ENCODE measurements at places on chromosomes 2 and 18. TPM values are rescaled to one million over a fixed set of nuclear protein-coding genes. Genes with fewer than 3 reads are reported as not detected.

The MARCO gene
- 0.38 TPM for total RNA-seq

The PSD4 gene
- total RNA-seq: 340 TPM

The CAPN14 gene
- not detected for total RNA-seq

The ALKAL2 gene
- total RNA-seq: 1.7 TPM

The ORMDL1 gene
- 101 TPM for total RNA-seq

DNA sequence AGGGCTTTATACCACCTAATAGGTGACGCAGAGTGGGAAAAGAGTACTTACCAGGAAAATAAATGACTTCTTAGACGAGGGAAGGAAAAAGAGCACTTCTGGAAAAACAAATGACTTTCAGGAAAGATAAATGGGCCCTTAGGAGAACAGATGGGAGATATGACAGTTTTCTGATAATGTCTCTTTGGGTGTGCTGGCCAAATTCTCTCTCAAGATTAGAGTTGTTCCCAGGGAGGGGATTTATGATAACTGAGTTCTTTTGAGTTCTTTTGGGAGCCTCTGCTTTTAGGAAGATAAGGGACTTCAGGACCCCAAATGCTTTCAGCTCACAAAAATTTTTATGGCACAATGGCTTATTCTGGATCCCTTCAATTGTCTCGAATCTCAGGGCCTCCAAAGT lies 104.2 kb upstream of the MSH2 start:
- no peak for DNase-seq

- DNase-seq: no peak
Measured at GRCh38 chr18:55024564-55024963, 65.3 kb upstream of the CCDC68 start.

- no peak for DNase-seq
Measured at GRCh38 chr2:134773759-134774742, 55.3 kb upstream of the TMEM163 start.

DNA sequence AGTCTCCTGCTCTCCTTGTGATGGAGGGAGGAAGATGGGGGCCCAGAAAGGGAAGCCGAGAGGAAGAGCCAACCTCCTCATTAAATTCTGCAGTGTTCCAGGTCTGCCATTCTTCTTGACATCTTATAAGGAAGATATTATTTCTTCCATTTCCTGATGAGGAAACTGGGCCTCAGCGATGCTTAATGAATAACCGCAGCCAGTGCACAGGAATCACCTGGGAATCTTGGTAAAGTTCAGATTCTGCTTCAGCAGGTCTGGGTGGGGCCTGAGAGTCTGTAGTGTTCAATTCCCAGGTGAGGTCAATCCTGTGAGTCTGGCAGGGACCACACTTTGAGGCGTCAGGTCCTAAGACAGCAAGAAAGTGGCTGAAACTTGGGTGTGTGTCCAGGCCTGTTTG lies 17.3 kb downstream of the PCARE start:
- DNase-seq: no peak

DNA sequence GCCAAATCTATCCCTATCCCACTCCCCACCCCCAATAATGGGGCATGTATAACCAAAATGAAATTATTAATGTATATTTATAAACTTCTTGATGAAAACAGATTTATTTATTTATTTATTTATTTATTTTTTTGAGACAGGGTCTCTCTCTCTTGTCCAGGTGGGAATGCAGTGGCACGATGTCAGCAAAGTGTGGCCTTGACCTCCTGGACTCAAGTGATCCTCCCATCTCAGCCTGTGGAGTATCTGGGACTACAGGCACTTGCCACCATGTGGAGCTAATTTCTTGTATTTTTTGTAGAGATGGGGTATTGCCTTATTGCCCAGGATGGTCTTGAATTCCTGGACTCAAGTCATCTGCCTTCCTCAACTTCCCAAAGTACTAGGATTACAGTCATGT lies 28.0 kb upstream of the HNRNPA3 start:
- DNase-seq: no peak

DNA sequence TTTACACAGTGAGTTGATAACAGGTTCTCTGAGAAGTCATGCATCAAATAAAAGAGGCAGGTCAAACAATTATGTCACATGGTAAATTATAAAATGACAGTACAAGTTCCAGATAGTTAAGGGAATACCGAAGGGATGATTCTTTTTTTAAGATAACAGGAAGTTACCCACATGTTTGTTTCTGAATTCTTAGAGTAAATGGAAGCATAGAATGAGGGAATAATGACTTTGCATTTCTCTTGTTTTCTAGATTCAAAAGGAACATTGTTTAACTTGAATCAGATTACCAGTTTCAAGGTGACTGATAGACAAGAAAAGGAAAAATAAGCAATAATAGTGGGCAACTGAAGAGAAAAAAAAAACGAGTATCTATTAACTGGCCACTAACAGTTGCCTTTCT lies 124.5 kb downstream of the MIB1 start:
- no peak for DNase-seq

- no peak for DNase-seq
Measured at GRCh38 chr2:46366668-46367052, 69.5 kb downstream of the EPAS1 start.

All from natural killer cell (primary cell).